ENCODE measurements at places on chromosomes 11 and 22.

- DNase-seq = no peak
Measured at GRCh38 chr11:85672105-85672902, 7.4 kb upstream of the CREBZF start.

DNA sequence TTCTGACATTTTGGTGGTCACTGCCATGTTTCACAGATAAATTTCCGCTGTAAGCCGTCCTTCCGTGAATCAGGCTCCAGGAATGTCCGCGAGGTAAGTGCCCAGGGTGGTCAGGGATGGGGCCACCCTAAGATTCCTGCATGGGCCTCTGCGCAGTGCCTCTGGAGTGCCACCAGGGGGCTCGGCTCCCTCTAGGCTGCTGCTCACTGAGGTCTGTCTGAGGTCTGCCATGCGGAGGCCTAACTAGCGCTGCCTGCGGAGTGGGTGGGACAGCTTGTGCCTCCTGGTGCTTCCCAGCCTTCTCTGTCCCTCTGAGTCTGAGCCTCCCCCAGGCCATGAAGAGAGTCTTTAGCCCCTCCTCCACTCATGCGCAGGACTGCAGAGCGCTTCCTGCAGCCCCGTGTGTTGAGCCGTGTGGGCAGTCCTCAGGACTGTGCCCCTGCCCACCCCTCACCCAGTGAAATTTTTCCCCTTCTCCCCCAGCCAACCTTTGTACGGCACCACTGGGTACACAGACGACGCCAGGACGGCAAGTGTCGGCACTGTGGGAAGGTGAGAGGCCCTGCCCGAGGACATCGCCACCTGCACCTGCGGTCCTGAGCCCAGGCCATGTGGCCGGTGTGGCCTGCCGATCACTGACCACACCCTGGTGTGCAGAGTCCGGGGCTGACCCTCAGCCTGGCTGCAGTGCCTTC, 11.9 kb upstream of the MDK start:
- peak; percentile 85 for DNase-seq

- DNase-seq = no peak
Measured at GRCh38 chr11:60844870-60845221, 2.9 kb downstream of the CCDC86 start.

DNA sequence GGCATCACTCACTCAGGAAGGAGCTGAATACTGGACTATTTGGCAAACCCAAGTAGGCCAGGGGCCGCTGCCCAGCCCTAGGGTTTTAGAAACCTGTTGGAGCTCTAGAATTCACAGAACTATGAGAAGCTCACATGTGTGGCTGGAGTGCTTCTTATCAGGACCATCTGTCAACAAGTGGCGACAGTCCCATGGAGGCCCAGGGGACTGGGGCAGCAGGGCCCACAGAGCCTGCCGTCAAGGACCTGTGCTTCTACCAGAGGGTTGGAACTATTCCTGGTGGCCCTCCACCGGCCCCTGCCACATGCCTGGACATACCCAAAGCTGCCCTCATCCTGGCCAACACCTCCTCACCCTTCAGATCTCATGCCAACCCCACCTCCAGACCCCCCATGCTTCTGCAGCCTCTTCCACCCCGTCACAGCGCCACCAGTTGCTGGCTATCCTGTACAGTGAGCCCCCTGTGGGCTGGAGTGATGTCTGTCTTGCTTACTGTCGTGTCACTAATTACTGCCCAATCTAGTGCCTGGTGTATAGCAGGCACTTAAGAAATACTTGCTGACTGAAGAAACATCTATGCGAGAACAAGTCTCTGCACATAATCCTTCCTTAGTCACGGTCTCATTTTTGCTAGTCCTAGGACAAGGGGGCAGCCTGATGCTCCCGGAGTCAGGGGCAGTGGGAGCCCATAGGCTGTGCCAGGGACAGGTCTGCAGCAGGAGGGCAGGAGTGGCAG, 27.2 kb upstream of the RASL10A start:
- no peak for DNase-seq

GRCh38 chr11:59102259-59102765, 4.7 kb upstream of the FAM111B start:
- peak; percentile 38 for DNase-seq

GRCh38 chr11:62493801-62494200, 52.8 kb downstream of the AHNAK start:
- no peak for DNase-seq

GRCh38 chr11:12936200-12936599, 72.9 kb upstream of the RASSF10 start:
- no peak for DNase-seq
